Activated CD4-positive, alpha-beta T cell treated with anti-CD3 and anti-CD28 coated beads, Interleukin-2, amount 10 ng/mL, durations not matched to agents 24 days and 14 days (primary cell): ENCODE measurements at places on chromosomes 4 and X.

- no peak for DNase-seq
Measured at GRCh38 chrX:143336261-143336660, 181.0 kb downstream of the SPANXN3 start.

- no peak for DNase-seq
Measured at GRCh38 chr4:111636961-111637585, 508.2 kb upstream of the FAM241A start.

GRCh38 chr4:76515975-76516843 is 81.2 kb downstream of the SHROOM3 start:
- DNase-seq = no peak

- DNase-seq = no peak
Measured at GRCh38 chr4:174119051-174119450, 164.4 kb downstream of the FBXO8 start.

GRCh38 chr4:118869808-118870342 is 18.8 kb upstream of the SYNPO2 start:
- no peak for DNase-seq

DNA sequence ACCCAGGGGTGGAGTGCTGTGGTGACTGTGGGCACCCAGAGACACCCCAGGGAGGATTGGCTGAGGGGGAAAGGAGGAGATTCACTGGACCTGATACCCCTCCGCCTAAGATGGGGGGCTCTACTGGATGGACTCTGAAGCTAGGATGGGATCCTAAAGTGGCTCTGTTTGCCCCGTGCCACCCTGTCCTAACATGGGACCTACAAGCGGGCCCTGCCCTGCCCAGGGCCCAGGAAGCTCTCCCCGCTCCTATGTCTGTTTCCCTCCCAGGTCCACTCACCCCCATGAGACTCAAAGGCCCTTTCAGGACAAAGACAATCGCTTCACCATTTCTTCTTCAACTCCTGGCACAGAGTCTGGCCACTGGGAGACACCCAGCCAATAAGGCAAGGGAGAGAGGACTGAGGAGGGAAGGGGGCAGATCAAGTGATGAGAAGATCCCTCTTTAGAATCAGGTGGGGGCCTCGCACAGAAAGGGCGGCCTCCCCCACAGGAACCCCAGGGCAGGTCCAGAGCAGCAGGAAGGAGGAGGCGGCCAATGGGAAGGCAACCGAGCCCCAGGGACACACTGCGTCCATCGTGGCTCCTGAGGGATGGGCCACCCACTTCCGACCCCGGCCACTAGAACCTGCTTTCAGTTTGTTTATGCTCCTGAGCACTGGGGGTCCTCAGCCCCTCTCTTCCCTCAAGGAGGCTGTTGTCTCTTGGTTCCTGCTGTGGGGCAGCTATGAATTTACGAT is 155.4 kb downstream of the AFAP1 start:
- no peak for DNase-seq

DNA sequence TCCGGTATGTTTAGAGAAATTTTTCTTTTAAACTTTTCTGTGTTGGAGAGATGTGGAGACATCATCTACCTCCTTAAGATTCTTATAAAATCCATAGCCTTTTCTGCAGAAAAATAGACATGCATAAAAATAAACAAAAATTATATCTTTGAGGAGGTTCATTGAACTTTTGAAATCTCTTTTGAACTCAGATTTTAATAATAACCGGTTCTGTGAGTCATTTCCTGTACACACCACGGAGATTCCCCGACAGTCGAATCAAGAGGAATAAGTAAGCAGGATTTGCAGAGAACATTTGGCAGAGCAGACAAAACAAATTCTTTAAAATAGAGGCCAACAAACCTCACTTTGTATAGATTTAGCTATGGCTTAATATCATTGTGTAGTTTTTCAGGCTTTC is 918.7 kb upstream of the POU3F4 start:
- no peak for DNase-seq

DNA sequence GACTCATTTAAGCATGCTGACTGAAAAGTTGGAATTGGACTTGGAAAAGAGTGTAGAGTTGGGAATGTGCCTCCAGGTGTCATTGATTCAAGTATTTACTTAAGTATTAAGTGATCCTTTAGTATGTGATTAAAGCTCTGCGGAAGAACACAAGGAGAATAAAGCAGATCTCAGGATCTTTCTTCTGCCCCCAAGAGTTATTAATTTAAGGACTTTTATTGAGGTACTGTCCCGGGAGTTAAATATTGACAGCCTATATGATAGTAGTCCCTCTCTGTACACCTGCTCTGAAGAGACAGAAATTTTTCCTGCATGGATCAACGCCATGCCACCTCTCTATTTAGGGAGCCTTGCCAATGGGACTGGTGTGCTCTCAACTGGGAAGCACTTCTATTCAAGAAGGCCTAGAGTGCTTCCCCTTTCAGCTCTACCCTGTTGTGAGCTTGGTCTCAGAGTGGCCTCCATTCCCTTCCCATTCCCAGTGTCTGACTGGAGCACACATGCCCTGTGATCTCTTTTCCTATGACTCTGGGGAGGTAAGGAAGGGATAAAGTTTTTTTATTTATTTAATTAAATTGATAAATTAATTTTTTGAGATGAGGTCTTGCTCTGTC is 75.9 kb downstream of the SHISA3 start:
- no peak for DNase-seq

- peak; percentile 64 for DNase-seq
Measured at GRCh38 chrX:107712231-107713202, 63.1 kb downstream of the TSC22D3 start.

DNA sequence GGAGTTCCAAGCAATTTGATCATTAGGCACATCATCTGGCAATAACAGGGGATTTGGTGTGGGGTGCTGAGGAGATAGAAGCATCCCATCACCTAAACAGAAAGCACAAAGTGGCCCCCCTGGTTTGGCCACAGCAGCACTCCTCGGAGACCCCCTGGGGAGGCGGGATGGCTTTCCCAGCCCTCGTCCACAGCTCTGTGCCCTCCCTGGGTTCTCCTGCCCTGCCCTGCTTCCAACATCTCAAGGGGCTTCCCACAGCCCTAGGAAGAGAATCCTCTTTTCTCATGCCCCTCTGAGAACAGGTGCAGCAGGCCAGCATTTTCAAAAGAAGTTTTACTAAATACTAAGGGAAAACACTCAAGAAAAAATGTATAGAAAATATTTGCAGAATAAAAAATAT is 12.8 kb downstream of the ATP5ME start:
- DNase-seq = no peak

- no peak for DNase-seq
Measured at GRCh38 chrX:13449441-13449840, 120.0 kb upstream of the EGFL6 start.

- peak; percentile 67 for DNase-seq
Measured at GRCh38 chr4:88803600-88804096, 106.0 kb upstream of the NAP1L5 start.

GRCh38 chr4:133320576-133321170 is 171.6 kb downstream of the PCDH10 start:
- no peak for DNase-seq

GRCh38 chr4:184693056-184693455 is 40.8 kb downstream of the CENPU start:
- DNase-seq = peak; percentile 8

DNA sequence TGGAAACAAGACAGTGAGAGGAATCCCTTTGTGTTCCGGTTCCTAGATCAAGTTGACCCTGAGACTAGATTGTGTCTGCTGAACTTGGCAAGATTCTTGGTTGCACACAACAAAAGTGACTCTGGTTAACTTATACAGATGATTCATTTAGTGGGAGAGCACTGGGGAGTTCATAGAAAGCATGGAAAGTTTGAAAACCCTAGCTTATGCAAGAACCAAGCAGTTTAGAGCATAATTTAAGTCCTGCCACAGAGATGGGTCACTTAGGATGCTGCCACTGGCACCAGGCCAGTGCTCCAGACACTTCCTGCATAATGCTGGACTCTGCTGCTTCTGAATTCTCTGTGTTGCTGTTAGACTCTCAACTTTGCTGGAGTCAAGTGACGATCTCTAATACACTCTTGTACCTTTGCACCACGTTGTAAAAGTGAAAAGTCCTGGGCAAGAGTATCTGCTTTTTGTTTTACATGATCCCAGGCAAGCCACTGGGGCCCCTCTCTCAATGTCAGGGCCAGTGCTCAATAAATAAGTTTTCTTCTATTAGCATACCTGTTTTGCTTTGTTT is 12.7 kb upstream of the DCUN1D4 start:
- no peak for DNase-seq

DNA sequence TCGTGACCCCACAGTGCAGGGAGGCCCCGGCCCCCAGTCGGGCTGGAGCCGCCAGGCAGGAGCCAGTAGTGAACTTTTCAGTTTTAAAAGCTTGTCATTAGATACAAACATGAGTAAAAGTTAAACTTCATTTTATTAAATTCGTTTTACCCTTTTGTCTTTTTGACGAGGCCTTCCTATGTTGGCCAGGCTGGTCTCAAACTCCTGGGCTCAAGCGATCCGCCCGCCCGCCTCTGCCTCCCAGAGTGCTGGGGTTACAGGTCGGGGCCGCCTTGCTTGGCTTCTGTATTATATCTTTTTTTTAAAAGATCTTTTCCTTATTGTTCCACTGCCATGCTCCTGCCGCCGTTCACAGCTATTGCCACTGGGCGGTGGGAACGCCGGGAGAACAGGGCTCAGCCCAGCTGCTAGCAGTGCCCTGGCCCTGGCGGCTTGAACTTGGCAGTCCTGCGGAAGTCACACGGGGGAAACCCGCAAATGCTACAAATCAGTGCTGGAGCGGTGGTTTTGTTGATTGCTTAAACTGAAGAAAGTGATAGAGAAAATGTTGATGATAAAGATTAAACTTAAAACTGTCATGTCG is 968 bp upstream of the NELFA start:
- DNase-seq = peak; percentile 86

DNA sequence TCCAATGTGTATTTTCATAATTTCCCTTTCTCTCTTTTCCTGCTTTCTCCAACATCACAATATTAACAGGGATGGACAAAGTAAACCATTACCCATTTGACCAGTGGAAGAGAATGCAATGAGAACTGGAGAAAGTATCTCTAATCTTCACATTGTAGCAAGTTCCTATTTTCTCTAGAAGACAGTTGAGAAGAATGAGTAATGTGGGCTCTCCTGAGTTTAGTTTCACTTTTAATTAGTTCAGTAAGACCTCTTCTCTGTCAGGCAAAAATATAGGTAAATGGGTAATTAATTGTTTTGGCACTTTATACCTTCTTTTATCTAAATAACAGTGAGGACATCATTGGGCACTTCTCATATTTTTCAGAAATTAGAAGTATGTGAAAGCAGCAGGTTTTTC is 602.0 kb downstream of the GLUD2 start:
- no peak for DNase-seq

DNA sequence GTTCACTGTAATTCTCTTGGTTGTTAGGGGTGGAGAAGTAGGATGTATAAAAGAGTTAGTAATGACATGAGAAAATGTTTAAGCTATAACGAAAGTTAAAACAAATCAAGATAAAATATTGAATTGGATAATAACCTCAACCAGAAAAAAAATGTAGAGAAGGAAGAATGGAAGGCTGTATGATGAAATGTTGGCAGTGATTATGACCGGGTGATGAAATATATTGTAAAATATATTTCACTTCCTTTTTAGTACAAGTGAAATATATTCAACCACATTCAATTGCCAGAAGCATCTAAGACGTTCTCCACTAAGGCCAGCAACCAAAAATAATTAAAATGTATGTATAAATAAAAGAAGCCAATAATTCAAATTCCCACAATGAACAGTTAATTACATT is 309.3 kb upstream of the FGF13 start:
- no peak for DNase-seq

- no peak for DNase-seq
Measured at GRCh38 chr4:116788723-116789122, 296.7 kb downstream of the TRAM1L1 start.

DNA sequence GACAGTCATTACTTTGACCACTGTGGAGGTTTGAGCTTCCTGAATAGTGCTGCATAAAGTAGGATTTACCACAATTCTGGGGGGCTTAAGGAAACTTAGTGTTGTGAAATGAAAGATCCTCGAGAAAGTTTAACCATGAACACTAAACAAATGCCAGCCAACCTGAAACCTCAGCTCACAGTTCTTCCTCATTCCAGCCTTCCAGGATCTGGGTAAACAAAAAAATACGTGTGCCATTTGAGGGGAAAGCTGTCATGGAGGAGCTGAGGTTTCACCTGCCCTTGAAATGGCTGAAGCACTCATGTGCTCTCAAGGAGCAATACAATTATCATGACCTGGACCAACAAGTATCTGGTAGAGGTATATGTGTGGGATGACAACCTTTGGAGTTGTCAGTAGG is 142.7 kb downstream of the NPNT start:
- no peak for DNase-seq

DNA sequence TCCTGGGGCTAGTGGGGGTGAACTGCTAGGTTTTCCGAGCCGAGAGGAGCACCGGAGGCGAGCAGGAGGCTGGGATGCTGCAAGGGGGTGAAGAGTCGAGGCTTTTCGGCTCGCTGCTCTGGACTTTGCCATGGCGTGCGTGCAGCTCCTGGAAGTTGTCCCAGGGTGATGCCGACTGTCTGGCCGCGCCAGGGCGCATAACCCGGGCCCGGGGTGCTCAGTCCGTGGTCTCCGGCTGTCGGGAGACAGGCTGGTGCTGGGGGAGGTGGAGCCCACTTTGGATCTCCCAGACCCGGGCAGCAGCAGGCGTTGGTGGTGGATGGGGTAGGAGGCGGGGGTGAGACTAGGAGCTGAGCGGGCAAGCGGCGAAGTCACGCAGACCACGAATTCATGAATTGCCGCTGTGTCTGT is 793 bp downstream of the GRIA3 start:
- no peak for DNase-seq

- no peak for DNase-seq
Measured at GRCh38 chr4:7202411-7202810, 10.1 kb downstream of the SORCS2 start.

- no peak for DNase-seq
Measured at GRCh38 chr4:130154901-130155300, 1058.9 kb downstream of the C4orf33 start.

DNA sequence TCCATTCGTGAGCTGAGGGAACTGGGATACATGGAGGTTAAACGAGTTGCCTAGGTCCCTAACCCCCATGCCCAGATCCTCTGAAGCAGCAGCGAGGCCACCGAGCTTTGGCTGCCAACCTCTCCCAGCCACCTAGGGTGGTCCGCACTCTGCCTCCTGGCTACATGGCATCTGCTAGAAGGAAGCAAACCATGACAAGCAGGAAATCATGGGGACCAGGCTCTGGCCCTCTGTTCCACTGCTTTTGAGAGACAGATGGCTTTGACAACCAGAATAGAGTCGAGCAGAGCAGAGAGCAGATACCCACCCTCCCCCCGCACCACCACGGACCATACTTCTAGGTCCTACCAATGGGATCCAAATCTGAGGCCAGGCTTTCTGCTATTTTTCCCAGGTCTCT is 37.5 kb upstream of the NKRF start:
- no peak for DNase-seq

DNA sequence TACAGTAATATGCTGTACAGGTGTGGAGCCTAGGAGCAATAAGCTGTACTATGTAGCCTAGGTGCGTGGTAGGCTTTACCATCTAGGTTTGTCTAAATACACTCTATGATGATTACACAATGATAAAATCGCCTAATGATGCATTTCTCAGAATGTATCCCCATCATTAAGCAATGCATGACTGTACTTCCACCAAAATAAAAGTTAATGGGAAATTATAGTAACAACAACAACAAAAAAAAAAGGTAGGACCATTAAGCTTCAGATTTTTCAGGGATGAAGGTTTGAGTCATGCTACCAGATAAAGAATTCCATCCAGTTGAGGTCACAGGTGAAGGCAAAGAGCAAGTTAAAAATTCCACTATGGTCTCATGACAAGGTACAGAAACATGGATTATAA is 68.2 kb downstream of the MAGEA10 start:
- DNase-seq = no peak
